SHP77 (cell line): ENCODE measurements at places on chromosomes 7 and 10.
A peak's percentile ranks its signal among the peaks of the same experiment; 100 is the strongest.

- DNase-seq, result no peak
Measured at GRCh38 chr10:26090762-26091161, 125.8 kb upstream of the GAD2 start.

DNA sequence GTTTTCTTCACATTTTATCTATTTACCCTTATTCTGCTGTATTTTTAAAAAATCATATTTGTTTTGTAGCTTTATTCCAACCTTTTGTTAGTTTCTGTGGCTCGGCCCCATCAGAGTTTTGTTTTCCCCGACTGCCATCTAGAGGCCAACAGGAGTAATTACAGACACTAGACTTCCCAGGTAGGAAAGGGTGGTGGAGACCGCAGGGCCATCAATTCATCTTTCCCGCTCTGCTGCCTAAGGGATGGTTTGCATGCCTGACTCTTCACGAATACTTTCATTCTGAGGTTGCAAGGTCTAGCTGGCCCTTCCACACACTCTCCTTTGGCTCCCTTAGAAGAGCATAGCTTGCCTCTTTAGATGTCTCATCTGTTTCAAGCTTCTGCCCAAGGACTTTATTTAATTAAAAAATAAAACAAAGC is 38.3 kb downstream of the LYZL2 start:
- peak; percentile 11 for DNase-seq

GRCh38 chr10:29925771-29926692 is 133.4 kb downstream of the JCAD start:
- DNase-seq, result no peak

DNA sequence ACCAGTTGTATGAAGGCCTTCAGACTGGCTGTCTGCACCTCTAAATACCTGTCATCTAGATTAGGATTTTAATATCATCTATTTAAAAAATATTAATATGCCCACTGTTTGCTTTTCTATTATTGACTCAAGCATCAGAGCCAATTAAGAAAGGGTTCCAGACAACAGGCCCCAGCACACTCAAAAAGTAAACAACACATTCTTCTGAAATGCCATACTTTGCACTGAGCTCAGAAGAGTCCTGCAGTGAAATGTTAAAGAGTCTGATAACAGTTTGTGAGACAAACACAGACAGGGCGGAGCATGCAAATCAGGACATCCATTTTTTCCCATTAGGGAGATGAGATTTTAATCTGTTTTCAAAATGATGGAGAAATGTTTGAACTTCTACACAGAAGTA is 45.9 kb upstream of the KLF6 start:
- DNase-seq, result no peak

DNA sequence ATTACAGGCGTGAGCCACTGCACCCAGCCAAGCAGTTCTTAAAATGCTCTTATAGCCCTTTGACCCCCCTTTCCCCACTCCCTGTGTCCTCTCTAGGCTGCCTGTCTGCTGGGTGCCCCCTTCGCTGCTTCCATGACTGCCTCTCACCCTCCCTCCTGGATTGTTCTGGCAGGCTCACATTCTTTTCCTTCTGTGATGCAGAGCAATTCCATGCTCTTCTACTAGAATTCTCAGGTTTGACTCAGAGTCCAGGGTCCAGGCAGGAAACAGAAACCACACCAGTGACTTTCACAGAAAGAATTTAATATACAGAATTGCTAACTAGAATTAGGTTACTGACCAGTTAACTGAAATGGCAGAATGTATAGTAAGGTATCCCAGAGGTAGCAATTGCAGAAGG is 244.8 kb downstream of the BAMBI start:
- no peak for DNase-seq

- no peak for DNase-seq
Measured at GRCh38 chr10:31758495-31758894, 170.1 kb downstream of the ARHGAP12 start.

GRCh38 chr7:45985902-45986301 is 64.8 kb upstream of the IGFBP3 start:
- DNase-seq, result no peak

- no peak for DNase-seq
Measured at GRCh38 chr7:74272305-74273038, 16.7 kb upstream of the CLIP2 start.

DNA sequence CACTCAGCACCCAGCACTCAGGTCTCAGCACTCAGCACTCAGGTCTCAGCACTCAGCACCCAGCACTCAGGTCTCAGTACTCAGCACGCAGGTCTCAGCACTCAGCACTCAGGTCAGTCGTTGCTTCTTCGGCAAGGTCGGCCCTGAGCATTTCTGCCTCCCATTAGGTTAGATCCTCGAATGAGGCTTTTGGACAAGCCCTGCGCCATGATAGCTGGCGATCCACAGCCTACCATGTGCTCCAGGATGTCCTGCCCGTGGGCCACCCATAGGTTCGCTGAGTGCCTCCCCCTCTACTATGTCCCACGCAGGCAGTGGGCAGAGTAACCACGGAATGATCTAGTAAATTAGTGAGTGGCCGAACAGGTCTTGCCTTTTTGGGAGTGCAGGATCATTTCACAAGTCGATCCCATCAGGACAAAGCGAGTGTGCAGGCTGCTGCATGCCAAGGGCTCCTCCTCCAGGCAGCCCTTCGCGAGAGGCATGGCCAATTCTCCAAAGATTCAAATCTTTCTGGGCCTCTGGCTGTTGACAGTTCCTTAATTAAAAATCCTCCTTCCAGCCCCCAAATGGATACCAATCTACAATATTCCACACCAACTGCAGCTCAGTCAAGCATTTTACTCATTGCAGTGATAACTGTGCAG is 206.3 kb downstream of the ADARB2 start:
- DNase-seq, result no peak

DNA sequence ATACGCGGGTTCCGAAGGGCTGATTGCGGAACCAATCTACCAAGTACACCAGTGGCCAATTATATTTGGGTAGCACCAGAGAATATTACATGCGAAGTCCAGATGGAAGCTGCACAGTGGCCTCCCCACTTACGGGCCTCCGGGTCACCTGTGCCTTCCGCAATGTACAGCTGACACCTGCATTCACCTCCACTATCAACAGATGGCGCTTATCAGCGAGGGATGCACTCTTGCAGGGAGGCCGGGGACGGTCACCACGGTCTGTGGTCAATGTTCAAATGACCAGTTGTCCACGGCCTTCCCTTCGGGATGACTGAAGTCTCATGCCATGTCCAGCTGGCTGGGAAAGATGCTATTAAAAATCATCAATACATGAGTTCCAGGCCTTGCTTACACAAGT is 47.6 kb downstream of the SLIT1 start:
- DNase-seq, result no peak

DNA sequence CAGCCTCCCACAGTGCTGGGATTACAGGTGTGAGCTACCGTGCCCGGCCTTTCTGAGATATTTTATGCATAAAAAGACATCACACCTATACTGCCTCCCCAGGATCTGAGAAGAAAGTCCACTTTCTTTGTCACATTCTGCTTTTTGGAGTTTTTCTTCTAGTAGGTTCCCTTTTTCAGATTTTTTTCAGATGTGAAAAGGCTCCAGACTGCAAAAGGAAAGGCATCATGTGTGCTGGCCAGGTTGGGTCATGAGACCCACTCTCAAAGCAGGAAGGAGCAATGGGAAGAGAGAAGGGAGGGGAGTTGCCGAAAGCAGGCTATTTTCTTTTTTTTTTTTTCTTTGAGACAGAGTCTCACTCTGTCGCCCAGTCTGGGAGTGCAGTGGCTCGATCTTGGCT is 10.8 kb downstream of the BLVRA start:
- DNase-seq, result no peak

GRCh38 chr7:144775749-144776148 is 60.1 kb downstream of the TPK1 start:
- no peak for DNase-seq

DNA sequence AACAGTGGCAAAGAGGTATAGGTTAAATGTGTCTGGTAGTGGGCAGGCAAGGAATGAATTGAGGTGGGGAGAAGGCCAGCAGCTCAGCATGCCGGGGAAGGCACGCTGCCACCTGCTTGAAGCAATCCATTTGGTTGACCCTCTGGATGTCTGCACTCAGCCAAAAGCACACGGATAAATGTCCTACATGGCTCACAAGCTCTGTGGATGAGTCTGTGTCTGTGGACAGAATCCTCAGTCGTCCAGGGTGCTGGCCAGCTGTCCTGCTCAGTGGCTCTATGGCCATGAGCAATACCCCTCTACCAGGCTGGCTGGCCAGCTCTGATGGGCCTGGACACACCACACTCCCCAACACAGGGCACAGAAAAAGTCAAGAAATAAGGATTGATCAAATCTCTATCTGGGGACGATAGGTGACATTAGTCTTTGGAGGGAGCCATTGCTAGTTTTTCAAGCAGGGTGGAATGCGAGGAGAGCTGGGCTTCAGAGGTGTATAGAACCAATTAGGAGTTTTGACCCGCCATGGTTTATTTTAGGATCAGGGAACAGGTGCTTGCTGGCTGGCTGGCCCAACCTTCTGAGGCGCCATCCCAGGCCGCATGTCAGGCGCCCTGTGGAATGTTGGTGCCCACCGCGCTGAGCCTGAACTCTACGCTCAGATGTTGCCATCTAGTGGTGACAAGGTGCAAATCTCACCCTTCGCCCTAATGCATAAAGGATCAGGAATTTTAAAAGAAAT is 493.4 kb downstream of the TNS3 start:
- peak; percentile 57 for DNase-seq

- no peak for DNase-seq
Measured at GRCh38 chr7:891291-891690, 14.9 kb downstream of the GET4 start.

DNA sequence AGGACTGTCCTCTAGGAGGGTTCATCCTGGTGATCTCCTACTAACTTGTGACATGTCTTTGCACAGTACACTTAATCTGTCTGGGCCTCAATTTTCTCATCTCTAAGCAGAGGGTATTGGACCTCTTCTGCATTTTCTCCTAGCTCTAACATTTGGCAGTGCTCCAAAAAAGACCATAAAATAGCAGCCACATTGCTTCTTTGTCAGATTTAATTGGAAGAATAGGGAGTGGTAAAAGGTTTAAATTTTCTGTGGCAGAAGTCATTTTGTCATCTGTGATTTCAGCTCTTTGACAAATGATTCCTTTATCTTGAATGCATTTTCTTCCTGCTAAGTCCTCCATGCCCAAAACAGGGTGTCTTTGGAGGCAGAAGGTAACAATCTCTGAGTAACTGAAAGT is 289.9 kb upstream of the LRGUK start:
- DNase-seq, result no peak

DNA sequence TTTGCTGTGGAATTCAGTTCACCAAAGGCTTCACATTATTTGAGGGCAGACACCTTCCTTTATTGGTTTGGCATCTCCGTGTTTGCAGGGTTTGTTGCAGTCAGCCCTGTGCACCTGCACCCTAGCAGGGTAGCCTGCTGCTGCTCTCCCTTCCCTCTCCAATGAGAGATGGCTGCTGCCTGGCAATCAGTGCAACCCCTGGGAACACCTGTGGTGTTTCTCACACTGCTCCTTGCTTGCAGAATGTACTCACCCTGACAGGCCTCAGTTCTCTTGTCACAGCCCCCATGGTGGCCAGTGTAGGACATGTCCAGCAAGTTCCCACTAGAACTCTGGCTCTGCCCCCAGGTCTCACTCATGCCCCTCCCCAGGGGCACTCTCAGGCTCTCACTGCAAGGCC is 12.1 kb upstream of the PPIA start:
- DNase-seq, result no peak

DNA sequence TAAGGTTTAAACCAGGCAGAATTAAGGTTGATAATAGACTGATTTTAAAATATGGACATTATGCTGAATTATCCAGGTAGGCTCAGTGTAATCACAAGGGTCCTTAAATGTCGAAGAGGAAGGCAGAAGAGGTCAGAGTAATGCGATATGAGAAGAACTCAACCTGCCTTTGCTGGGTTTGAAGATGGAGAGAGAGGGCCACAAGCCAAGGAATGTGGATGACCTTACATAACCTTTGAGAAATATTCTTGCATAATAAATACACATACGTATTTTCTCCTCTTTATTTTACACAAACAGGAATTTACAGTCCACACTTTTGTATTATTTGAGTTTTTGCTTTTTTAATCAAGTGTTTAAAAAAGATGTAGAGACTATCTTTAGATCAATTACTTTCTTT is 88.5 kb downstream of the ST7 start:
- no peak for DNase-seq

DNA sequence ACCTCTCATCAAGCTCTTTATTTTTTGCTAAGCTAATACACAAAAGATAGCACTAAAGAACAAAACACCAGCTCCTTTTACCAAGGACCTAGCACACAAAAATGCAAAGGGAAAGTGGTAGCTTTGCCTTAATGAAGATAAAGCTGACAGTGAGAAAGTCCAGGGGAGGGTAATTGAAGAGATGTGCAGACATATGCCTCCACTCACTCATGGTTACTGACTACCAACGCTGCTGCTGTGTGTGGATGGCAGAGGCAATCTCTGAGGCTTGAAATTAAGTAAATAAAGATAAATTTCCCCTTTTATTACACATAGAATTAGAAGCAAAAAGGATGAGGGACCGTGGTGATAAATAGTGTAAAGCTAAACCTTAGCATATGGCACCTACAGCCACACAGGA is 87.0 kb downstream of the HGF start:
- DNase-seq, result no peak

- no peak for DNase-seq
Measured at GRCh38 chr10:43284341-43284910, 17.6 kb upstream of the RASGEF1A start.

- no peak for DNase-seq
Measured at GRCh38 chr10:3442451-3442990, 269.9 kb upstream of the PITRM1 start.

DNA sequence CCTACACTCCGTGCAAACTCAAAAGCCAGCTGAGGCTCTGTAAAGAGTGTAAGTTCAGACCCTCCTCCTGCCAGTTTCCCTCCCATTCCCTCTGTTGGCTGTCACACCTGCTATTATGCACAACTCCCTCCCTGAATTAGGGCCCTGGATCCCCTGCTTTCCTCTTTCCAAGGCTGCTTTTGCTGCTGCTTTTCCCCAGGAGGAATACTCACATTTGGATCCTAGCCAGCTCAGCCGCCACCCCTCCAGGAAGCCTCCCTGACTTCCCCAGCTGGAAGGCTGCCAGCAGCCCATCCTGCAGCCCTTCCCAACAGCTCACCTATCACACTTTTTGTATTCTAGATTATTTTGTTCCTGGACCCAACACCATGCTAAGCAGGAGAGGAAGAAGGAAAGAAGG is 40.9 kb upstream of the WDR11 start:
- no peak for DNase-seq

GRCh38 chr10:88062798-88063472 is 199.5 kb downstream of the PTEN start:
- no peak for DNase-seq

GRCh38 chr10:93695740-93696139 is 6.7 kb downstream of the FRA10AC1 start:
- DNase-seq, result no peak
